Trophoblast cell (in vitro differentiated cells and primary cell): ENCODE measurements at places on chromosomes 5 and 9.

GRCh38 chr5:50763351-50763750 lies 96.9 kb downstream of the PARP8 start:
- DNase-seq: no peak

GRCh38 chr5:1515921-1516571 lies 7.7 kb downstream of the LPCAT1 start:
- peak; percentile 96 for DNase-seq

DNA sequence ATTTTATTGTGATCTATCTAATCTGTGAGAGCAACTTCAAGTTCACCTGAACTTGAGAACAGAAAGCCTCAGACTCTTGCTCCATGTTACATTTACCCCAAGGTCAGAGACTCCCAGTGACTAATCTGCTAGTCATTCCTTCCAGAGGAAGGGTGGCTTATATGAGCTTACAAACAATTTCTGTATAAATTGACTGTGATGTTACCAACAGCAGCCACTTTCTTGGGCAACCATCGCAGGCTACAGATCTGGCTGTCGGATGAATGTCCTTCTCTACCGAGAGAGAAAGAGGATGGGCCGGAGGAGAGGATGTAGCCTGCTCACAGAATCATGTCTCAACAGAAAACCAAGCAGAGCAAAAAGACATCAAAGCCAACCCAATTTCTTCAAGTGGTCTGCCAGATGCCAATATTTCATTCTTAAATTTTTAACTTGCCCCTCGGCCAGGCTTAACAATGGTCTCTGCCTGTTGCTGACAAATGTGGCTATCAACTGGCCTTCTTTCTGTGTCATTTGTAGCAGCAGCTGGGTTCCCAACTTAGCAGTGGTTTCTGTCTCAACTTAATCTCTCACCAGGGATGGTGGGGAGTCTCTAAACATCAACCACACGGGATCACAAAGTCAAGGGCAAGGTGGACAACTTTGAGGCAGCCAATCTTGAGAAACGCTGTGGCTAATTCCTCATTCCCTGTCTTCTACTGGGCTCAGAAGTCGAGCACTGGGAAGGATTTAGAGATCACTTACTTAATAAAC lies 81.3 kb downstream of the RAPGEF1 start:
- no peak for DNase-seq

GRCh38 chr9:124190761-124191160 lies 67.0 kb upstream of the NEK6 start:
- no peak for DNase-seq

- no peak for DNase-seq
Measured at GRCh38 chr5:119009131-119009530, 20.8 kb upstream of the DTWD2 start.

- no peak for DNase-seq
Measured at GRCh38 chr5:123721675-123722276, 209.8 kb downstream of the CSNK1G3 start.

DNA sequence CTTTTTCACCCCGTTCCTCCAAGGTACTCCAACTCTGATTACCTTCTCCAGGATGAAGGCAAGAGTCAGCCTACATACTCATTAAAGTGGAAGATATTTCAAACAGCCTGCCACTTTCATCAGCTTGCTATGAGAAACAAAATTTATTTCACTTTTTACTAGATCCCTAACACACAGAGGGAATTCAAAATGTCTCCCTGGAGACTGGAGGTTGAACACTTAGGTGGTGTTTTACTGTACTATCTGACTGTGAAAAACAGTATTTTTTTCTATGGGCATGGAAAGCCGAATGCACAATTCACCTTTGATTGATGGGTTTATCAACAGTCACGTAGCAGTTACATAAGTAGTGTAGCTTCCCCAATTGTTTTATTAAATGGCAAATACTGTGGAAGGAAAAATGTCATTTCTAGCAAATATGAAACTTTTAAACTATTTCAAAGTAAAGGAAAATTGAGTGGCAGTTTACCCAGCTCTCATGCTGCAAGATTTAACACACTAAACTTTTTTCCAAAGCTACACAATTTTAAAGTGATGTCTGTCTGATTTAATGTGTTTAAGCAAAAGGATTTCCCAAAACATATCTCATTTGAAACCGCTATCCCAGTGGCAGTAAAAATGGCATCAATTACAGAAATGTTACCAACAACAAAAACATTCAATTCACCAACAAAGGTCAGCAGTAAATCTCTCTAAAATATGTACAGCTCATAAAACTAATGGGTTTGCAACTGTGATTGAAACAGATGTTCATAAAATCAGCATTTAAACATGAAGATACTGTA lies 125.0 kb upstream of the TLE4 start:
- no peak for DNase-seq

GRCh38 chr5:36656556-36656955 lies 50.1 kb downstream of the SLC1A3 start:
- no peak for DNase-seq

GRCh38 chr9:123769719-123770118 lies 160.2 kb downstream of the DENND1A start:
- no peak for DNase-seq

DNA sequence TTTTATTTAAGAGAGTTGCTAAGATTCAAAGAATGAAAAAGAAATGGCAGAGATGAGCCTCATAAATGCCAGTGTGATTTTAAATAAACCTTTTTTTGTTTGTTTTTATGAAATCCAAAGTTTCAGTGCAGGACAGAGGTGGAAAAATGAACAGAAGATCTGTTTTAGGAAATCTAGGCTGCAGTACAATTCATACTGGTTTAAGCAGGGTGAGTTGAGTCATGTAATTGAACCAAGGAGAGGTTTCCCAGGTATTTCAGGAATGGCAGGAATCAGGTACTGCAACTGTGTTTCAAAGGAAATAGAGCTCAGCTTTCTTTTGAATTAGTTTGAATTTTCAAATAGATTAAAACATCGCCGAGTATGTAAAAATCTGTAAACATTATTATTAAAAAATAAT lies 3.0 kb upstream of the ANKRD31 start:
- peak; percentile 58 for DNase-seq
